ENCODE measurements at places on chromosomes 2 and 18.

- no peak overlapping the region for H3K4me3 ChIP-seq
- H3K27ac ChIP-seq, result no peak overlapping the region
- no peaks in the 10 kb centered on the region for H3K4me1 ChIP-seq
- no peaks in the 10 kb centered on the region for H3K36me3 ChIP-seq
- DNase-seq, result no peak
Measured at GRCh38 chr2:233290051-233290845, 17.4 kb upstream of the SAG start.

- DNase-seq, result no peak
- H3K27ac ChIP-seq, result no peak overlapping the region
- H3K4me3 ChIP-seq, result no peak overlapping the region
- no peaks in the 10 kb centered on the region for H3K4me1 ChIP-seq
- H3K27me3 ChIP-seq, result no peaks in the 10 kb centered on the region
- no peaks in the 10 kb centered on the region for H3K36me3 ChIP-seq
Measured at GRCh38 chr2:109393662-109393972, 220.1 kb downstream of the SEPTIN10 start.

GRCh38 chr18:77131652-77132368 is 773 bp downstream of the MBP start:
- no peaks in the 10 kb centered on the region for H3K36me3 ChIP-seq
- peak; percentile 69 for DNase-seq
- peak overlapping the region; percentile 90 for H3K27ac ChIP-seq
- peak overlapping the region; percentile 56 for H3K4me3 ChIP-seq
- H3K4me1 ChIP-seq, result peaks cover 8% of the 10 kb centered on the region
- no peaks in the 10 kb centered on the region for H3K27me3 ChIP-seq

GRCh38 chr2:128644156-128644555 is 325.5 kb upstream of the HS6ST1 start:
- no peak for DNase-seq
- H3K36me3 ChIP-seq, result no peaks in the 10 kb centered on the region
- no peak overlapping the region for H3K27ac ChIP-seq

DNA sequence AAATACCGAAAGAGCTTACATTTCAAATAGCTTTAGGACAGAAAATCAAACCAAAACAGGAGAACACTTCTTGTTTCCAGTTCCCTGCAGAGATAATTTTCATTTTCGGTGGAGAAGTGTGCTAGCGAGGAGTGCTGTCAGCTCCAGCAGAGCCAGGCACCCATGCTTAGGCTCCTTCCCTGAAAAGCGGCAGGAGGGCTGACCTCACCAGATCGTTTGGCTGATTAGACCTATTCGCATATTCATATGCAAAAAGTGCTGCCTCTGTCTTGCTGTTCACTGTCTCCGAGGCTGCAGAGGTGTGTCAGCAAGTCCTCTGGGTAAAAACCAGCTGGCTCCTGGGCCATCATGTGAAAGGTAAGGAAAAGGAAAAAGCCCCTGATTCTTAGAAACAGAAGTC is 225.8 kb upstream of the COPS8 start:
- H3K36me3 ChIP-seq, result no peaks in the 10 kb centered on the region
- H3K27me3 ChIP-seq, result no peaks in the 10 kb centered on the region
- H3K4me3 ChIP-seq, result no peak overlapping the region
- DNase-seq, result no peak
- H3K27ac ChIP-seq, result no peak overlapping the region

GRCh38 chr2:195649629-195650190 is 7.3 kb upstream of the SLC39A10 start:
- no peak overlapping the region for H3K27ac ChIP-seq
- no peak for DNase-seq
- no peaks in the 10 kb centered on the region for H3K4me1 ChIP-seq
- no peak overlapping the region for H3K4me3 ChIP-seq
- H3K27me3 ChIP-seq, result no peaks in the 10 kb centered on the region

DNA sequence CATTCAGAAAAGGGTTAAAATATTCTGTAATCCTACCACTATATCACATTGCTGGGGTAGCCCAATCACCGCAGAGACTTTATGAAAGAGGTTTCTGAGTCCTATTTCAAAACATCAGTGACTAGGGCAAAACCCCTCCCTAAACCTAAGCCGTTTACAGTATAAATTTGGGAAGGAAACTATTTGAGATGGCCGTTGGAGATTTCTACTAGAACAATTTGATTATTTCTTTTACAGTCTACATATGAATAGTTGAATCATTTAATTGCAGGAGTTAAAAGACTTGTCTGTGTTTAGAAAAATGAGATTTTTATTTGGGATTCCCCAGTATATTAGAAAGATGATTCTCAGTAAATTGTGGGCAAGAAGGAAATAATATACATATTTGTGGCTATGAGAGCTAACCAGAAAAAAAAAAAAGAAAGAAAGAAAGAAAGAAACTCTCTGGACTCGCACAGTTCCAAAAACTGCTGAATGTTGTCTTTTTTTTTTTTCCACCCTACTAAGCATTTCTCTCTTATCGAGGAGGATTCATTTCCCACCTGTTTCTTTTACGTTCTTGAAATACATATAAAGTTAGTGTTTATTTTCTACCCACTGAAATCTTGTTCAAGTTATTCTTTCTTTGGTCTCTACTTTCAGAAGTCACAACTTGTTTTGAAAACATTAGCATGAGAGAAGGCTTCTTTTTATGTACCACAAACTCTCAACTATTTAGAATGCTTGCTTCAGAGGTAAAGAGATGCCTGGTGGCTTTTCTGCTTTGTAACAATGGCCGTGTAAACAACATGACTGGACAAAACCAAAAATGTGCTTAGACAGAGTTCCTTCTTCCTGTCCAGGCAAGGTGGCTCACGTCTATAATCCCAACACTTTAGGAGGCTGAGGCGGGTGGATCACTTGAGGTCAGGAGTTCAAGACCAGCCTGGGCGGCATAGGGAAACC is 65.9 kb downstream of the BCL2 start:
- H3K4me1 ChIP-seq, result peaks cover 4% of the 10 kb centered on the region
- H3K27ac ChIP-seq, result peak overlapping the region; percentile 73
- H3K36me3 ChIP-seq, result no peaks in the 10 kb centered on the region
- no peak overlapping the region for H3K4me3 ChIP-seq
- no peak for DNase-seq

DNA sequence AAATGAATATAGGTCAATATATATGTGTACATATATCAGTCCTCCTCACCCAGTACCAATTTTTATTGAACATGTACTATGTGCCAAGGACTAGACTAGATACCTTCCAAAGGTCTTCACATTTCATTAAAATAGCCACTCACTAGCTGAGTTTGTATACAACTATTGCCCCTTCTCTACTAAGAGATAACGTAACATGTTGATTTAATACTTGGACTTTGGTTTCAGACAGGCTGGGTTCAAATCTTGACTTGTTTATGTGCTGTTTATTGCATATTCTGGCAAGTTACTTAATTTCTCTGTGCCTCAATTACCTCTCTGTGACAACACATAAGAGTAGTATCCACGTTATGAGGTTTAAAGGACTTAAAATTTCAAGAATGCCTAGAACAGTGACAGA is 184.5 kb downstream of the MTX2 start:
- H3K4me3 ChIP-seq, result no peak overlapping the region
- no peaks in the 10 kb centered on the region for H3K36me3 ChIP-seq
- DNase-seq, result no peak
- H3K4me1 ChIP-seq, result no peaks in the 10 kb centered on the region

GRCh38 chr2:219559156-219559915 is 12.0 kb downstream of the OBSL1 start:
- H3K4me3 ChIP-seq, result no peak overlapping the region
- no peaks in the 10 kb centered on the region for H3K36me3 ChIP-seq
- H3K4me1 ChIP-seq, result no peaks in the 10 kb centered on the region
- no peak overlapping the region for H3K27ac ChIP-seq
- no peaks in the 10 kb centered on the region for H3K27me3 ChIP-seq
- no peak for DNase-seq

- H3K27ac ChIP-seq, result no peak overlapping the region
- no peaks in the 10 kb centered on the region for H3K4me1 ChIP-seq
- no peaks in the 10 kb centered on the region for H3K27me3 ChIP-seq
- no peak for DNase-seq
- H3K36me3 ChIP-seq, result no peaks in the 10 kb centered on the region
Measured at GRCh38 chr2:158463496-158464095, 6.8 kb downstream of the PKP4 start.

DNA sequence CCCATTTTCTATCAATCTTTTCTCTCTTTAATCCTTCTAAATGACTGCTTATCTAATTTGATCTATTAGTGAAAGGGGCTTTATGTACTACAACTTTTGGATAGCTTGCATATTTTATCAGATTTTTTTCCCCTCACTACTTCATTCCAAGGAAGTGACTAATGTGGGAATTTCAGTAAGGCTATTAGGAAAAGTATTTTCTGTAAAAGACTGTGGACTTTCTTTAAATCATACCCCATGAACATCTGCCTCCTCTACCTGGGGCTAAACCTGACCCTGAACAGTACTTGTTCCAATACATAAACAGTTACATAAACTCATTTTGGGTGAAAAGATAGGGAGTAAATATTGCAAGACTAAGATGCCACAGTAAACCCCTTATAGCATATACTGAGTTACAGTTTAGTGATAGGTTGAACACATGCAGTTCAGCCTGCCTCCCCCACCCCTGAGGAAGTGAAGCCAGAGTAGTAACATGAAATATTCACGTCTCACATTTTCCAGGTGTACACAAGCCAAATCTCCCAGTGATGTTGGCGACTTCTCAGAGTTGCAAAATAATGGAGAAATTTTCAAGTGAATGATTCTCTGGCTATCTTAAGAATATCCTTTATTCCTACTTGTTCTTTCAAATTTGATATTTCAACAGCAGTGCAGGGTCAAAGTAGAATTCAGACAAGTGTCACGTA is 590.9 kb upstream of the ZEB2 start:
- H3K27ac ChIP-seq, result no peak overlapping the region
- H3K4me3 ChIP-seq, result no peak overlapping the region
- no peak for DNase-seq
- no peaks in the 10 kb centered on the region for H3K36me3 ChIP-seq
- no peaks in the 10 kb centered on the region for H3K4me1 ChIP-seq
- H3K27me3 ChIP-seq, result no peaks in the 10 kb centered on the region

Data from uterus (tissue), 4 donors.